Activated CD4-positive, alpha-beta T cell treated with anti-CD3 and anti-CD28 coated beads, Interleukin-2, amount 50 U/mL, for 1 hour (primary cell): ENCODE measurements at places on chromosomes 4 and X.

DNA sequence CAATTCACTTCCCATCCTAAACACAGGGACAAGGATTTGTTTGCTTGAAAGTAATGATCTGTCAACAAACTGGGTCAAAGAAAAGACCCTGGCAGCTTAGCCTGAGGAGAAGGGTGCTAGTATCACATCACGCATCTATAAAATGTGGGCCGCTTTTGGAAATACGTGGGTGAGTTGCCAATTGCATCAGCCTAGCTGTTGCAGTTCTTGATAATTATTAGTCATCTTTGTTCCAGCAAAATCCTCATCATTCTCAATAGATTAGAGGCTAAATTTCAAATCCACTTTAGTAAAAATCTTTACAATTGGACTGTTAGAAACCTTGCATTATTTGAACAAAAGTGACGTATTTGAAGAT lies 33.6 kb upstream of the TAPT1 start:
- DNase-seq: no peak

DNA sequence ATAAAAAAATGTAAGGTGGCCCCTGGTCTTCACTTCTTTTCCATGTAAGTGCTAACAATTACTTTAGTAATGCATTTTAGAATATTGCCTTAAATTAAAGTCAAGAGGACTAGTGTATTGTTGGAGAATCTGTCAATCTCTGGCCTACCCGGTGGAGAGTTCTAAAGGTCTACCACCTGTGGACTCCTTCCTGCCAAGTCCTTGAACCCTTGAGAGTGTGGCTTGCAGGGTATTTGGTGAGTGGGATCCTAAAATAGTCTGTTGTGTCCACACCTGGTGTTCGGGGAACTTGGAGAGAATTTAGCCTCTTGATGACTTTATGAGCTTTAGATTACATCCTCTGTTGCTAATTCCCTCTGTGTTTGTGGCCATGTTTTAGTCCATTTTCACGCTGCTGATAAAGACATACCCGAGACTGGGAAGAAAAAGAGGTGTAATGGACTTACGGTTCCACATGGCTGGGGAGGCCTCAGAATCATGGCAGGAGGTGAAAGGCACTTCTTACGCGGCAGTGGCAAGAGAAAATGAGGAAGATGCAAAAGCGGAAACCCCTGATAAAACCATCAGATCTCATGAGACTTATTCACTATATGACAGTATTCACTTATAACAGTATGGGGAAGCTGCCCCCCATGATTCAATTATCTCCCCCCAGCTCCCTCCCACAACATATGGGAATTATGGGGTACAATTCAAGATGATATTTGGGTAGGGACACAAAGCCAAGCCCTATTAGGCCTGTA lies 23.8 kb downstream of the DDIT4L start:
- DNase-seq: no peak

DNA sequence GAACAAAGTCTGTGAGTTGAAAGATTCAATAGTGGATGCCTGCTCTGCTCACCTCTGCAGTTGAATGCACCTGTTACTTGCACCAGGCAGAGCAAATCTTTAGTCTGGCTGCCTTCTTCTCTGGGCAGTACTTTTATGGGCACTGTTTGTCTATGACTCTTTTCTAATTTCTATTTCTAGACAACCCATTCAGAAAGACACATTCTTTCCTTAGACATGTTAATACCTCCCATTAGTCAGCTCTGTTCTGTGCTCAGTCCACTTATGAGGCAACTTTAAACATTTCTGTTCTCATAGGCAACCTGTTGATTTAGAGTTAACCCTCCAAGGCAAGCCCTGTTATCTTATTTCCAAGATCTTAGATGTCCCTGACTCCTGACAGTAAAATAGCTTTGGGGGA lies 108.9 kb downstream of the SYNPO2 start:
- DNase-seq: no peak

GRCh38 chr4:102438396-102439235 lies 62.5 kb upstream of the NFKB1 start:
- no peak for DNase-seq

- DNase-seq: no peak
These were observed 161.8 kb downstream of the NAA11 start for GRCh38 chr4:79163981-79164490.

GRCh38 chr4:53576676-53577372 lies 14.5 kb downstream of the LNX1 start:
- DNase-seq: no peak

DNA sequence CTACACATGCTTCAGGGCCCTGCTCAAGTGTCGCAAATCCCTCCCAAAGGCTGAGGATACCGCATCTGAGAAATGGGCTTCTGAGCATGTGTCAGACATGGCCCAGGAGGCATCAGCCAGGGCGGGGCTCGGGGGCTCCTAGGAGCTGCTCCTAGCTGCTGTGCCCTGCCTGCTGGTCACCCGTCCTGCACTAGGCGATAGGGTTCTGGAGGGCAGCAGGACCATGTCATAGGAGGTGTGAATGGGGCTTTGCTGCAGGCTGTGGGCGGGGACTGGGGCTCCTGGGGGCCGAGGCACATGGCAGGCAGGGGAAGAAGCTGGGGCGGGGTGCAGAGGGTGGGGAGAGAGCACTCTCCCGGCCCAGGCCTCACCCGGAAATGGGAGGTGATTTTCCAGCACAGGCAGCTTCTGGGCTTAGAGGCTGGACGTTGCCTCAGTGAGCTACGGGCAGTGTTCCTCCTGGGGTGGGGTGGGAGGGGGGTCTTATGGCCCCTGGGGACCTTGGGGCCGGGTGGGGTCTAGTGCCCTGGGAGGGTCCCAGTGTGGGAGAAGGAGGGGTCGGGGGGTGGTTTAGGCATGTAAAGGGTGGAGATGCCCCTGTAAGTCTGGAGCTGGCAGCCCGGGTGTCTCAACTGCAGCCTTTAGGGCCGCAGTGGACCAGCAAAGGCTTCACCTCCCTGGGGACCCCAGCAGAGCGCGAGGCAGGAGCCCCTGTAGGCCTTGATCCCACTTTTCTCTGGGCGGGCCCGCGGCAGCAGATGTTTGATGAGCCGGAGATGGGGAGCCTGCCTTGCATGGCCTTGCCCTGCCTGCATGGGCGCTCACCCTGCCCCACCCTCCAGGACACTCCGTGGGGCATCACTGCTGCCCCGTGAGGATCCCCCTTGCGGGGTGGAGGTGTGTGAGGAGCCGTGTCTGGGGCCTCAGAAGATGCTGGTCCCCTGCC lies 98.6 kb upstream of the LRPAP1 start:
- no peak for DNase-seq

DNA sequence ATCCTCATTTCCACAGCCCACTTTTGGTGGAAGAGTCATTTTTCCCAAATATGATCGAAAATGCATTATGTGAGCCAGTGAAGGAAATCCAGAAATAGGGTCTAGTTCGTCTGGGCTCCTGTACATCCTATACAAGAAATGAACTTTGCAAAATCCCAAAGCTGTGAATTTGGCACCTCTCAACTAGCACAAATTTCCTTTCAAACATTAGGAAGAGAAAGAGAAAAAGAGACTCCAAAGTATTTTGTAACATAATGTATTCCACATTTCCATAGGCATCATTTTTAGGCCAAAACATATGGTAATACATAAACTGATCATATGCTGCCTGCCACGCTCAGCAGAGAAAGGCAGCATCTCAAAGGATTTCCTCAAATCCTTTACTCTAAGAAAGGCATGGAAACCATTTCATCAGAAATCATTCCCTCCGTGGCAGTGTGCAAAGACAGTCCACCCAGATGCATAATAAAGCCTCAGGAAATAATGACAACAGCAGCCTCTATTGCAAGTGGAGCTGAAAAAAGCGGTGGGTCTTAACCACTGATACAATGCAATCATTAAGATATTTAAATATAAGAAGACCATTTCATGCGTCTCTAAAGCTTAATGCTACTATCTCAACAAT lies 56.8 kb downstream of the ANOS1 start:
- DNase-seq: no peak

GRCh38 chrX:10726647-10727046 lies 106.3 kb upstream of the MID1 start:
- no peak for DNase-seq

GRCh38 chr4:111761531-111761930 lies 383.7 kb upstream of the FAM241A start:
- no peak for DNase-seq

DNA sequence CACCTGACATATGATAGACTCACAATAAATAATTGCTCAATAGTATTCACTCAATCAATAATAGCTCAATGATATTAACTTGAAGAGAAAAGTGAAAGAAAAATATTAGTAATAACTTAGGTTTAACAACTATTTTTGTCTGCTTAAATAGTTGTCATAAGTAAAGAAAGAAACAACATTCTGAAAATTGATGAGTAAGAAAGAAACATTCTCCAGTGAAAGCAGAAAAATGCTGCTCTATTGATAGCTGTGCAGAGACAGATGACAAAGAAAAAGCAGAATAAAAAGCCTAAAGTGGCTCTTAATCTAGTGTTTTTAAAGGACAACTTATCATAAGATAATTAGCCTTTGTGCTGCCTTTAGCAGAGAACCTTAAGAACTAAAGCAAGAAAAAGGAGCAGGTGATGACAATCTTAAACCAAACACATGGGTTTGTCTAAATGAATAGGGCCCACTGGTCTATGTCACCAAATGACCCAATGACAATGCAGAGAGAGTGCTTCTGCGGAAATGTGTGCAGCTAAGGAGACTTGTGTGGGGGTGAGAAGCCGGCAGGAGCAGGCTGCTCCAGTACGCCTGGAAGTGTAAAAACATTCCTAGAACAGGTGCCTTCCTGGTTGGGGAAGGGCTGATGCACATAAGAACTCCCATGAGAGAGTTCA lies 13.2 kb downstream of the HS3ST1 start:
- no peak for DNase-seq

DNA sequence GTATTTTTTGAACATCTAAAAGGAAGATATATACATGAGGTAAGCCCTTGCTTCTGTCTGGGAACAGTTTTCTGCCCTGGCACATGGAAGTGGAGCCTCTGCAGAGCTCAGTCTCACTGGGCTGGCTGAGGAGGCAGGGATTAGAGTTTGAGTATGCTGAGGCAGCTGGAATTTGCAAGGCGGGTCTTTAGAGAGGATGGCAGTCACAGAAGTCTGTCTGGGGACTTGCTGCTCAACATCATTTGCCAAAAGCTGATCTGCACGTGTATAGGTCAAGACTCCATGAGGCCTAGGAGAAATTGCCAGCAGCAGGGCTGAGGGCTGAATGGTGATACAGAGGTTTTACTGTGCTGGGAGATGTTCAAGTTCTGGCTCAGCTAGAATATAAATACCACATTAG lies 163.6 kb upstream of the ANK2 start:
- DNase-seq: no peak

- no peak for DNase-seq
These were observed 155.6 kb downstream of the HNRNPD start for GRCh38 chr4:82217986-82218715.

DNA sequence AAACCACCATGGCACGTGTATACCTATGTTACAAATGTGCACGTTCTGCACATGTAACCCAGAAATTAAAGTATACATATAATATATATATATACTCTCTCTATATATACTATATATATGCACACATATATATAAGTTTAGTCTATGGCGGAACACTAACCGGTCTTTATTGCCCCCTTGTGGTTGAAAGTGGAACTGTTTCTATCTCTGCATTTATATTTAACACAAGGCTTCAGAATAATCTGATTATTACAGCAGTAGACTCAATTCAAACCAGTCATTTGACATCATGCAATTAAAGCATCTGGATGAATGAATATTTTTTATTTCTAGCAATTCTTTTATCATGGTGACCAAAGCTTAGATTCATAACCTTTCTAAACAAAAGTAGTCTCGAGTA lies 14.6 kb downstream of the RAB9B start:
- DNase-seq: no peak

DNA sequence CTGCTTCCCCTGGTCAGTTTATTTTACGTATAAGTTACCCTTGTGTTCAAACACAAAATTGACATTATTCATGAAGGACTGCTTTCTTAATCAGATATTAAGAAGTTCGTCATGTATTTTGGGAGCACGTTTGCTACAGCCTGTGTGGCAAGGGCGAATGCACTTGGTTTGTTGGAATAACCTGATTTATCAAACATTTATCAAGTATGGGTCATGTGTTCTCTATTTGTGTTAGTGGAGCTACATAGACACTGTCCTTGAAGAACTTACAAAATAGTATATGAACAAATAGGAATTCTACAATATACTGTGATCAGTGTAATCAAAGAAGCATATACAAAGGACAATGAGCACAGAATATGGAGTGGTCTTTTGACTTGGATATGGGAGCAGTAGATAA lies 22.4 kb downstream of the RAB33B start:
- no peak for DNase-seq

GRCh38 chrX:133415276-133416105 lies at the start of gene GPC4:
TSS of gene GPC4 (minus strand) at chrX:133415489. CDS start at chrX:133414965, 524 bp downstream.
- DNase-seq: no peak

DNA sequence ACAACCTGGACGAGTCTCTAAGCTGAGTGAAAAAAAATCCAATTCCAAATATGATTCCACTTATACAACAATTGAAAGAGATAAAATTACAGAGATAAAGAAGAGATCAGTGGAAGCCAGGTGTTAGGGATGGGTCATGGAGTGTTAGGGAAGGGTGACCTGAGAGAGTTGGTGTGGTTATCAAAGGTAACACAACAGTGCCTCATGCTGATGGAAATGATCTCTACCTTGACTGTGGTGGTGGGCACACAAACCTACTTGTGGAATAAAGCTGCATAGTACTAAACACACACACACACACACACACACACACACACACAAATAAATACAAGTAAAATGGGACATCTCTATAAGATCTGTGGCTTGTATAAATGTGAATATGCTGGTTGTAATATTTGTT lies 26.0 kb downstream of the BEND2 start:
- DNase-seq: no peak

- no peak for DNase-seq
These were observed 147.3 kb downstream of the VEGFC start for GRCh38 chr4:176645246-176645960.

DNA sequence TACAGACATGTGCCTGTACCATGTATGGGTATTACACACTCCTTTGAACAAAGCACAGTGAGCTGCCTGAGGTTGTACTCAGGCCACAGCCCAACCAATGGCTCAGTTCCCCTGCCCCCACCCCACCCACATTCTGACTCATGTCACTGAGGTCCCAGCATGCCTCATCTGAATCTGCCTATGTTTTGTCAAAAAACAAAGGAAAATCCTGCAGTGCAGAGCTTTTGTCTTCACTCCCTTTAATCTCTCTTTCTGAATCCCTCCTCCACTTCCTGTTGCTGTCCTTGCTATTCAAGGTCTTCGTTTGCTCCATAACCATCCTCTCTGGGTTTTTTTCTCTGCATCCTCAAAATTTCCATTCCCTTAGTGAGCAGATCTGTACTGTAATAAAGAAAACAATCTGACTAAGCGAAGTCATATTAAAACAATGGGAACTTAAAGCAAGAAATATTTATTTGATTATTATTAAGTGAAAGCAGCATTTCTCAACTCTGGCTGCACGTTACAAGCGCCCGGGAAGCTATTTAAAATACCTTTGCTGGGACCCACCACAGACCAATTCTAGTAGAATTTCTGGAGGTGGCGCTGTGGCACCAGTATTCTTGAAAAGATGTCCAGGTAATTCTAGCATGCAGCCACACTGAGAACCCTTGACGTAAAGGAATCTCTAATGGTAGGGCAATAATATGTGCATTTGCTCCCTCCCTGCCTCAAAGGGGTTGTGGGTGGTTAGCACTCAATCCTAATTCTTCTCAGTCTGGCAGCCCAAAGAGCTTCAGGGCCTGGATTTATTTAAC lies 8.7 kb downstream of the GUCY2F start:
- no peak for DNase-seq
